Calu3 (cell line): ENCODE measurements at places on chromosomes 11 and 22.

- DNase-seq = no peak
These were observed 41.8 kb upstream of the TH start for GRCh38 chr11:2213384-2213842.

GRCh38 chr22:31947296-31947695, 3.0 kb downstream of the YWHAH start:
- DNase-seq = no peak

GRCh38 chr22:27705408-27706080, 96.0 kb downstream of the MN1 start:
- no peak for DNase-seq

GRCh38 chr22:49593509-49593908, 234.2 kb downstream of the BRD1 start:
- DNase-seq = no peak

- no peak for DNase-seq
These were observed 2.6 kb downstream of the SPATA19 start for GRCh38 chr11:133842730-133843129.

GRCh38 chr22:18029686-18030267, 5.4 kb upstream of the MICAL3 start:
- DNase-seq = no peak

- DNase-seq = no peak
These were observed 491.2 kb upstream of the LRRC4C start for GRCh38 chr11:41950470-41951143.

GRCh38 chr11:115084231-115084630, 405.9 kb downstream of the NXPE2 start:
- DNase-seq = no peak

- DNase-seq = no peak
These were observed 11.9 kb upstream of the MRTFA start for GRCh38 chr22:40648386-40648785.

GRCh38 chr11:33887886-33888285, 4.0 kb downstream of the LMO2 start:
- no peak for DNase-seq

DNA sequence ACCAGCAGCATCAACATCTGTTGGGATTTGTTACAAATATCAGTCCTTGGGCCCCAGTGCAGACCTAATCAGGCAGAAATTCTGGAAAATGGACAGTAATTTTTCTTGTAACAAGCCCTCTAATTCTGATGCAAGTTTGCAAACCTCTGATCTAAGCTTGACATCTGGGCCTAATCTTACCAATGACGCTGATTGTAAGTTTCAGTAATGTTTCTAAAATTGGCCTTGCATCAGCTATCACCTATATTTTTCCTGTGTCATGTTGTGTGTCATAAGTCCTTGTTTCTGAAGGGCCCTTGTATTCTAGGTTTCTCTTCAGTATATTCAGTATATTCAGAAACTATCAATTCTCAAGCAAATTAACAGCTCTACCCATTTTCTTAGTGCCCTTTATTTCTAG, 36.4 kb downstream of the ZNF215 start:
- DNase-seq = no peak

DNA sequence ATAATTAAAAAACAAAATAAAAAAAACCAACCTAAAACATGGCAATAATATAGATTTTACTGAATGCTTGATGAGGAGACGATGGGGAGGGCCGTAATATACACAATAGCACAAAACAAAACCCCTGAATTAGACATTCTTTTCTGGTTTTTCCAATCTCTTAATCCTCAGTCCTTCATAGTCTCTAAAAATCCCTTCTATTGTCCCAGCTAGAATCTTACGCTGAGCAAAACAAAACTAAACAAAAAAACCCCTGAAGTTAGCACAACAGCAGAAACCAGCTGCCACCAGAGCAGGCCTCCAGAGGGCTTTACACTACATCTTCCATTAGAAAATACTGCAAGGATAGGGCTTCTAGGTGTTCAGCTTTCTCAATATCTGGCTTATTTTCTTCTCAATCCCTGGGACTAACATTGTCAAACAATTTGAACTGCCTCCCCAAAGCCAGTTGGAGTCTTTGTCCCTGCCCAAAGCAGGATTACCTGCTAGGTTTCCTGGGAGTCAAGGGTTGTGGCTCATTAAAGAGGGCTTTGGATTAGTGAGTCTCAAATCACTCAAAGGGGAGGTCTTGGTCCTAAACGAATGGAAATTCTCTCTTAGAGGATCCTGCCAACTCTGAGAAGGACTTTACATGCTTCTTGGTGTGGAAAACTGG, 2.1 kb upstream of the RNF26 start:
- no peak for DNase-seq

GRCh38 chr11:34427186-34427805, 11.4 kb upstream of the CAT start:
- no peak for DNase-seq

- peak; percentile 41 for DNase-seq
These were observed 12.3 kb downstream of the STARD10 start for GRCh38 chr11:72781313-72782080.

- peak; percentile 12 for DNase-seq
These were observed 237.5 kb upstream of the UBASH3B start for GRCh38 chr11:122418032-122418431.

GRCh38 chr11:76626921-76627401, 43.6 kb downstream of the LRRC32 start:
- no peak for DNase-seq

DNA sequence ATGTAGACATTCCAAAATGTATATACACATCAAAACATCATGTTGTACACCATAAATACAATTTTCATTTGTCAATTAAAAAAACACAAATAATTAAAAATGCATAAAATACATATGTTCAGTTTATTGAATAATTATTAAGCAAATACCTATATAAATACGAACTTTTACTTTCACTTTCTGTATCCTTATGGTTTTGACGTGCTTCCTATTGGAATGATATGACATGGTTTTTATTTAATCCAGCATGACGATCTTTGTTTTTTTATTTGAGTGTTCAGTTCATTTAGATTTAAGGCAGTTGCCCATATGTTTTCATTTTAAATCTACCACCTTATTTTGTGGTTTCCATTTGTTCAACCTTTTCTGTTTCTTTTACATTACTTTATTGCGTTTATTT, 198.3 kb upstream of the PLET1 start:
- no peak for DNase-seq

- no peak for DNase-seq
These were observed 19.1 kb upstream of the FDX1 start for GRCh38 chr11:110410651-110411050.

GRCh38 chr22:44448271-44448830, 49.7 kb downstream of the RTL6 start:
- peak; percentile 56 for DNase-seq

DNA sequence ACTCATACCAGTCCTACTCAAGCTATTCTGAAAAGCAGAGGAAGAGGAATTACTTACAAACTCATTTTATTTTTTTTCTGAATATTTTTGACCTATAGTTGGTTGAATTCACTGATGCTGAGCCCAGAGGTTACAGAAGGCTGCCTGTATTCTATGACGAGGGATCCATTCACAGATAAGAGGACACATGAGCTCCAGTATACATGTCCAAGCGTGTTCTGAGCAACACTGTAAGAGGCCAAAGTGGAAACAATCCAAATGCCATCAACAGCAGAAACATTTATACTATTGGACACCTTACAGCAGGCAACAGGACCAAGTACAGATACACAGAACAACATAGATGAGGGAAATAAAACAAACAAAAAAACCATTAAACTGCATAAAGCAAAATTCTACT, 10.3 kb downstream of the KDM4E start:
- no peak for DNase-seq

DNA sequence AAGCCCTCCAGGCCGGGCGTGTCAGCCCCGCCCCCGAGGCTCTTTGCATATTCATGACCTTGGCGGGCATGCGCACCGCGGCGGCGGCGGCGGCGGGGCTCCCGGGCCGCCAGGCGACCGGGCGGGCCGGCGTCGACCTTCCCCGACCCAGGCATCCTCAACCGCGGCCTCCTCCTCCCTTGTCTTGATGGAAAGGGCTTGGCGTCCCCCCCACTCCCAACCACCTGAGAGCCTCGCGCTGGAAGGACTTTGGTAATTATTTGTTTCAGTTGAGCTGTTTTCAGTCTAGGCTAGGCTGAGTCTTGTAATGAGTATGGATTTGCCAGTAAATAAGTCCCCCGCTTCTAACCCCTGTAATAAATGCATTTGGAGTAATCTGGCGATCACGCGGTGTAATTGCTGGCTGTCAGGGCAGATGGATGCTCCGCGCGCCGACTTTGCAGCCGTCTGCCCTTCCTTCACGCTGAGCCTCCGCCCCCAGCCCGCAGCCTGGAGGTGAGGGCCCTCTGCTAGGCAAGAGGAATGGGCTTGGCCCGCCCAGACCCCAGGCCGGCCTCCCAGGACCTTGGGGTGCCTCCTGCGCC, 25.2 kb downstream of the FLRT1 start:
- DNase-seq = peak; percentile 54

DNA sequence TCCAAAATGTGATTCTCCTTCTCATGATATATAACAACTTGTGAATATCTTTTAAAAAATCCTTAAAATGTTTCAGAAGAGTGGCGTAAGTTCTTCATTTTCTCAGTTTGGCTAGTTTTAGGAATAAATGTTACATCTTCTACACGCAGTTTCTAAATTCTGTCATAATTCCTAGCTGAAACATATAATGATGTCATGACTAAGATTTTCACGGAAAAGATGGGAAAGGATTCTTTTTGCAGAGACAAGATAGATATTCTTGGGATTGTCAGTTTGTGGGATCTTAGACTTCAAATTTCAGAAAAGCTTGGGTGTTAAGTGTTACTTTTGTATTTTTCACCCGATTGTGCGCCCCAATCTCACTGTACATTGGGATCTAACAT, 1.7 kb downstream of the EED start:
- DNase-seq = no peak

GRCh38 chr11:21636561-21636960, 556.3 kb upstream of the ANO5 start:
- no peak for DNase-seq

GRCh38 chr11:93340223-93340622, 9.7 kb downstream of the DEUP1 start:
- no peak for DNase-seq

- DNase-seq = no peak
These were observed 16.6 kb upstream of the MOB2 start for GRCh38 chr11:1502954-1503707.

DNA sequence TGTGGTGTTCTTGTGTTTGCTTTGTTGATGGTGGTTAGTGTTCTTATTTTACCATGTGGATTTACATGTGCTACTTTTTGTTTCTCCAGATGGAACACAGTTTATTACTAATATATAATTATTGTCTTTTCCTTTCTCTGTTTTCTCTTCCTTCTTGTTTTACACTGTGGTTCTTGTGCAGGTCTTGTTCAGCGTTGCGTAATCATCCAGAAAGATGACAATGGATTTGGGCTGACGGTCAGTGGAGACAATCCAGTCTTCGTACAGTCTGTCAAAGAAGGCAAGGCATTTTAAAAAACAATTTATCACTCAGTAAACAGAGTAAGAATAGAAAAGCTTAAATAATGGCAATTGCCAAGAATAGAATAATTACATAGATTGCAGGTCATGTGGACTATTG, 84.4 kb downstream of the ARHGEF12 start:
- no peak for DNase-seq

- no peak for DNase-seq
These were observed 41.0 kb downstream of the AHNAK start for GRCh38 chr11:62505440-62506091.

GRCh38 chr11:83836883-83837654, 550.9 kb upstream of the CCDC90B start:
- peak; percentile 19 for DNase-seq

GRCh38 chr11:61955422-61956135, 5.4 kb downstream of the BEST1 start:
- no peak for DNase-seq

- no peak for DNase-seq
These were observed 1508.0 kb upstream of the TENM4 start for GRCh38 chr11:80948781-80949180.

GRCh38 chr11:68948935-68949334, 31.9 kb downstream of the MRGPRD start:
- no peak for DNase-seq

- DNase-seq = peak; percentile 10
These were observed 28.5 kb downstream of the DCDC1 start for GRCh38 chr11:31340903-31341572.

- no peak for DNase-seq
These were observed 68.7 kb upstream of the BMAL1 start for GRCh38 chr11:13208921-13209320.

DNA sequence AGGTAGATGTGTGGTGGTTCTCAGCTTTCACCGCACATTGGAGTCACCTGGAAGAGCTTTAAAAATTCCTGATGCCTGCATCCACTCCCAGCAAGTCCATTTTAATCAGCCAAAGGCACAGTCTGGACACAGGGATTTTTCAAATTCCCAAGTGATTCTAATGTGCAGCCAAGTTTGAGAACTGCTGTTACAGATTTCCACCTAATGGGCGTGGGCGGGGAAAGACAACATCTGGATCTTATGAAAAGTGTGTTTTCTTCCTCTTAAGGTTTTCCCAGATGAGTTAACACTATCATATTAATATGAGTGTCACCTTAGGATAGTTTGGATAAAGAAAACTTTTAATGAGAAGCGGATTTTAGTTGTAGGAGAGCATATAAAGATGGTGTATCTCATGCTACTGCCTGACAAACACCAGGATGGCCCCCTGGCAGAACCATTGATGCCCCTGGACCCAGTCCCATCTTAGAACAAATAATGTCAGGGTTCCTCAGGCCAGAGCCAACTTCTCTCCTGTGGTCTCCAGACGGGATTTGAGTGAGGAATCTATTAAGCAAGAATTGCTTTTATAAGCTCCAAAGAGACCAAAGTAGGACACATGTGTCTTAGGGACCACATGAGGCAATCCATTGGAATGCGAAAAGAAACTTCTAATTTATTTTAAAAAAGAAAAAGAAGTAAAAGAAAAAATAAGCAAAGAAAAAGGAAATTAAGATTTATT, 31.9 kb downstream of the POU2AF1 start:
- no peak for DNase-seq

DNA sequence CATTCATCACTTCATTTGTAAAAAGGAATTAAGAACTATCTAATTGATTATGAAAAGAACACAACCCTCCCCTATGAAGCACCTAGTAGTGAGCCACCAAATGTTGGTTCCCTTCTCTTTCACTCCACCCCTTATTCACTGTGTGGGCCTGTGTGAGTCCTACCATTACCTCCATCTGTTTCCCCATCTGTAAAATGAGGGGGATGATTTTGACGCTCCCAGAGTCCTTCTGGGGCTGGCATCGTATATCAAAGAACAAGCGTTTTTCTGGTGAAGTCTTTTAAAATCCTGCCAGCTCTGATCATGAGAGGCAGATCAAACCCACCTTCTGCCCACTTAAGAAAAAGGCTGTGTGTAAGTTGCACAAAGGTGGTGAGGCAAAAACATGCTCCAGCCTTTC, 96.6 kb upstream of the SEZ6L start:
- no peak for DNase-seq

DNA sequence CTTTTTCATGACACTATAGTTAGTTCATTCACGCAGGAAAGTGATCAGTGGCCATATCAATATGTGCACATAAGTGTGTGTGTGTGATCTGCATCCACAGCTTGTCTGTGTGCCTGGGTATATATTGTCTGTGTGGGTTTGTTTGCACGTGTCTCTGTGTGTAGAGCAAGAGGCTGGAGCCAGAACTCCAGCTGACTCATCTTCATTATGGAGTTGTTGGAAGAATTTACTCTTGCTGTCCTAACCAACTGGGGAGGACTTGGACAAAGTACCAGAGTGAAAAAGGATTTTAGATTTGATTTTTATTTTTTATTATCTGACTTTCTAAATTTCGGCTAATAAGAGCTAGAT, 63.9 kb downstream of the TP53I11 start:
- DNase-seq = no peak

GRCh38 chr22:18055619-18056160, 22.1 kb upstream of the PEX26 start:
- DNase-seq = no peak

GRCh38 chr11:64766881-64767280, 7.1 kb upstream of the PYGM start:
- DNase-seq = no peak
